Fibroblast of skin of right quadriceps (primary cell): ENCODE measurements at places on chromosomes 7 and 10.

GRCh38 chr10:86900955-86901354, 56.5 kb downstream of the MMRN2 start:
- peak; percentile 4 for DNase-seq

DNA sequence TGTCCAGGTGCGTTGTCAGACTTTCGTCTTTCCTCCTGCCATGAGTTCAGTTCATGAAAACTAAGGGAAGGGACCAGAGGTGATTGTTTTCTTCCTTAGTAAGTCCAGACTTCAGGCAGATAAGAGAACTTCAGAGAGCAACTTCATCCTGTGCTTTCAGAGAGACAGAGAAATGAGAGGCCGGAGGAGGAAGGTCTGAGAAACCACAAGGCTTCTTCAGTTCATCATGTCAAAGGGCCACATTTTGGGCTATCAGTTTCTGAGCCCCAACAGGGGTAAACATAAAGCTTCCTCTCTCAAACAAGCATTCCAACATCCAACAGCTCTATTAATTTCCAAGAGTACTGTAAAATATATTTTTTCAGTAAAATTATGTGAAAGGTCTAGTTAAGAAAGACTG, 668.4 kb upstream of the NRP1 start:
- no peak for DNase-seq

GRCh38 chr7:98887038-98887437, 8.7 kb downstream of the TRRAP start:
- no peak for DNase-seq

DNA sequence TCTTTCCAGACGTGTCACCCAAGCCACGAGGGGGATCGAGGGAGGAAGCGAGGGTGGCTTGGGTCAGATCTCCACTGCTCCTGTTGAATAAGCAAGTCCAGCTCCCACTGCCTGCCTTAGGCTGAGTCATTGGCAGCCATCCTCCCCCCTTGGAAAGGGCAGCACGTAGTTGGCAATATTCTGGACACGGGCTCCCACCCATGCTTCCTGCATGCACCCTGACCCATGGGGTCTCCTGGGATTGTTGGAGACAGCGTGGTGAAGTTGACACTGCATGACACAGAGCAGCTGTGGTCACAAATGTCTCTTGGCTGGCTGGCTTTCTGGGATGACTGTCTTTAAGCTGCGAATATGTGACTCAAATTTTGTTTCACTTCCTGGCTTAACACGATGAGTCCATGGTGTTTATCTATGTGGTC, 11.2 kb downstream of the BTBD16 start:
- DNase-seq, result peak; percentile 13

- DNase-seq, result no peak
Measured at GRCh38 chr10:99330347-99330924, 1.3 kb downstream of the CNNM1 start.

GRCh38 chr7:8114175-8114574, 145.6 kb downstream of the GLCCI1 start:
- no peak for DNase-seq

GRCh38 chr7:77980087-77980713, 181.6 kb downstream of the PHTF2 start:
- no peak for DNase-seq

- DNase-seq, result no peak
Measured at GRCh38 chr7:159084069-159084801, 60.4 kb downstream of the VIPR2 start.

DNA sequence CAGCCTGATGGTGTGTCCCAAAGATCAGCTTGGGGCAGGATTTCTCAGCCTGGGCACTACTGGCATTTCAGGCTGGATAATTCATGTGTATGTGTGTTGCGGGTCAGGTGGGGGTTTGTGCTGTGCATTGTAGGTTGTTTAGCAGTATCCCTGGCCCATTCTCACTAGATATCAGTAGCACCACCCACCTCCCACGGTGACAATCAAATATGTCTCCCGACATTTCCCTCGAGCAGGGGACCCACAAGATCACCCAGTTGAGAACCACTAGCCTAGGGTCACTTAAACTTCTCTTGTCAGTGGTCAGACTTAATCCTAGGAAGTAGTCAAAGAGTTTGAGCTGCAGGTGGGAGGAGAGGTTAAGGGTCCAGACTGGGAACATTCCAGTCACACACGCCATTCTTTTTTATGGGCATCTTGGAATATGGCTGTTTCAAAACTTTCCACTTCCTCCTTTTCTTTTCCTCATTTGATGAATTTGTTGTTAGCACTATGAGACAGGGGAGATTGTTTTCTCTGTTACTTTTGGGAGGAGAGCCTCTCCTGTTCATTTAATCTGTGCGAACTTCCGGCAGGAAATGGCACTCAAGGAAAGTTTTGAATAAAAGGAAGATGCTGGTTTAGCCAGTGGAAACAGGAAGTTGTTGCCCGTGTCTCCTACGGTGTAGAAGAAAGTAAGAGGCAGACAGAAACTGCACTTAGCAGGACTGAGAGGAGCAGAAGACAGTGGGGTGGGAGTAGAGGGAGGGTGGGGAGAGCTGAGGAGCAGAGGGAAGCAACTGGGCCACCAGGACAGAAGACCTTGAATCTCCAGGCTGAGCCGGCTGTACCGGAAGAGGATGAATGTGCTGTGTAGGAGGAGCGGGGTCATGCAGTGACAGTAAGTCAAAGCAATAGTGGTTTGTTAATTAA, 17.6 kb upstream of the EXOC6 start:
- DNase-seq, result no peak

DNA sequence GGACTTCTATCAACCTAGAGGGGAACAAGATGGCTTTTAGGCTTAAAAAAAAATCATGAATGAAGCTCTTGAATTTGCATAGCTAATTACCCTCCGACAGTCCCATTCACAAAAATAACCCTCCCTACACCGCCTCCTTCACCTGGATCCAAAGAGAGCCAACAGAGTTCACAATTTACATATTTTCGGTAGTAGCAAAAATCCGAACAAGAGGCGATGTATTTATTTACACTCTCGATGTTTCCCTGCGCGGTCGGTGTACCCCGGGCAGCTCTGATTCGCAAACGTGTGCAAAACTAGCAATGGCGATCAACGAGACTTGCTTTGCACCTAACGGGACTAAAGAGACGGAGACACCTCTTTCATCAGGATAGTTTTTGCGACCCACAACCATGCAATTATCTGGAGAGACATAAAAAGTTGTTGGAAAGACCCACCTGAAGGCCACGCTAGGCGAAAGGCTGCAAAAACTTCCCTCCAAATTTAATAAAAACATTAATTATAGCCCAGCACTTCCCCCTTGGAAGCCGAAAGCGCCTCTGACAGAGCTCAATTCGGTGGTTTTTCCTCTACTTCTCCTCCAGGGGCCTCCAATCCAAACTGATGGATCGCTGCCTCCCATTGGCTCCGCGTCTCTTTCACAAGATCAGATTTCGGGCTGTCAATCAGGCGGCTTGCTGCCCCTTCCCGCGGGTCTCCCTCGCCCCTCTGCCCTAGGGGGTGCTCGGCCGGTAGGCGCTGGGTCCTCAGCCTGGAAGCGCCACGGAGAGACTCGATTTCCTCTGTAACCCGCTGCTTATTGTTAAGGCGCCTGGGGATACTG, at the start of gene ETV1:
Gene ETV1, minus strand, starts transcription at position 541 of the 823 bp plus-strand sequence. CDS start 614 bp downstream, outside the sequence.
- DNase-seq, result peak; percentile 62
